ENCODE measurements at places on chromosomes 5 and 9.

- DNase-seq = no peak
These were observed 145.9 kb downstream of the ROR2 start for GRCh38 chr9:91803970-91804752.

GRCh38 chr9:132514011-132514744 lies 68.2 kb upstream of the BARHL1 start:
- no peak for DNase-seq

- peak; percentile 37 for DNase-seq
These were observed 54.4 kb downstream of the GNAQ start for GRCh38 chr9:77977210-77977611.

DNA sequence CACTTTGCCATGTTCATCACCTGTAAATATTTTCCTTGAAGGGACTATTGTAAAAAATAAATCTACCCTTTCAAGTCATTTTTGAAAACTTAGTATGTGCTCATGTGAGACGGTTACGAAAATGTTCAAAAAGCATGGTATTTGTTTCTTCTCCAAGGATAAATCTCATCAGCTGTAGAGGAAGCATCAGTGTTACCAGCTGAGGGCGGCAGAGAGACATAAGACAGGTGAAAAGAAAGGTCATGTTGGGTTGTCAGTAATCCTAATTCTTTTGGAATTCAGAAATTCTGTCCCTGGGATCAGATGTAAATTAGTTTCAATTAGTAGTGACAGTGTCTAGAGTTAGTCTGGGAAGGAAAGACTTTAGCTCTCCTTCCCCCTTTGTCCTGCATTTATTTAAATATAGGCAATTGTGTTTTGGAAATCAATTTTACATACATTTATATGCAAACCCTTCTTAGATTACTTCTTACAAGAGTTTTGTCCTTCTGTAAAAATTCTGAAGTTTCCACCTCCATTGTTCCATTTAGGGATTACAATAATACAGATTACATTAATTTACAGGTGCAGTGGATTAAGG lies 791.9 kb upstream of the CDH6 start:
- DNase-seq = no peak

DNA sequence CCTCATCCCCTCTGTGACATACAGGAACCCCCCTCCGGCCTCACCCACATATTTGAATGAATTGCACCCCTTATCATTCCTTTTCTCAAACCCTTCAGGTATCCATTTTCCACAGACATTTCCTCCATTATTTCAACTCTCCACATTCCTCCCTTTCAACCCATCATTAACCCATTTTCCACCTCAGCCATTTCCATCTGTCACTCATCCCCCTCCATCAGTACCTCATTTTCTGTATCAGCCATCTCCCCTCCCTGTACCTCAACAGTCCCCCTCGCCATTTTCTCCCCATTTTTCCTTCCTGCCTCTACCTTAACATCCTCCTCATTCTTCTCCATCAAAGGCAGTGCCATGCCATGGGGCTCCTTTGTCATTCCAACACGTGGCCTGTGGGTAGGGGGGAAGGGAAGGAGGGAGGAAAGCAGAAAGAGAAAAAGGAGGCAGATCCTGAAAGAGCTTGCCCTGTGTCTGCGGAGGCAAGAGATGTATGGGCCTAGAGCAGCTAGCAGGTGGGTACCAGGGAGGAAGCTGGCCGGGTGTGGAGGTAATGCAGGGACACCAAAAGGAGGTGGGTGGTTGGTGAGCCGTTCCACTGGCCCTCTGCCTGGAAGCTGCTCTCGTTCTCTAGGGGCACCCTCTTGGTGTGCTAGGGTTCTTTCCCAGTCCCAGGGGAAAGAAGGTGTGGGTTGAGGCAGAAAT lies 1.5 kb downstream of the DNAJB5 start:
- no peak for DNase-seq

DNA sequence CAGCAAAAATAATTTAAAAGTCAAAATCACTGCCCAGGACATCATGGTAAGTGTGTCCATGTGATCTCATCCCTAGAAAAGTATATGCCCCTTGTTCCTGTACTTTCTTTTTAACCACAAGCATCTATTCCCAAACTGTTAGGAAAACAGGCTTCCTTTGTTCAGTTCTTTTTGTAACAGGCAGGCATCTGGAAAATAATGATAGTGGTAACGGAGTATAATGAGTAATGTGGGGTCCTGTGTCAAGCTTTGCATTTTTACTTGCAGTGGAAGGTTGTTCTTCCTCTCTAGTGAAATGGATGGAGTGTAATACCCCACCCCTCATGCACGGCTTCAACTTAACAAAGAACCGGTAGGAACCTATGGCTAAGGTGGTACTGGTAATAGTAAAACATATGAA lies 532.1 kb downstream of the CTNND2 start:
- no peak for DNase-seq

DNA sequence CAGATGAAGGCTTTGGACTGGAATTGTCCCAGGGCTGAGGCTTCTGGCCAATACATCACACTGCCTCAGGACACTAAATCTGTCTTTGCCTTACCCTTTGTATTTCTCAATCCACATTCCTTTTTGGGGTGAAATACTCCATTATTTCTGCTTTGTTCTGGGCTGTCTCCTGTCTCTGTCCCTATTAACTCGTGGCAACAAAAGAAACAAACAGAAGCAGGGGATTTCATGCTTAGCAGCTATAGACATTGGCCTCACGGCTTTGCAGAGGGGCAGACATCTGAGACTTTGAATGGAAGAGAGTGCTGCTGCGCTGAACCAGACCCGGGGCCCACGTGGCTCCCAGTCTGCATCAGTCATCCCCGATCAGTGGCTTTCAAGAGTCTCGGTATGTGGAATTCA lies 129.7 kb downstream of the ARL15 start:
- DNase-seq = no peak

GRCh38 chr5:180071531-180072255 lies at the start of gene RNF130:
TSS of gene RNF130 (minus strand) at chr5:180071759. CDS start at chr5:180071702, 57 bp downstream.
- DNase-seq = peak; percentile 88

DNA sequence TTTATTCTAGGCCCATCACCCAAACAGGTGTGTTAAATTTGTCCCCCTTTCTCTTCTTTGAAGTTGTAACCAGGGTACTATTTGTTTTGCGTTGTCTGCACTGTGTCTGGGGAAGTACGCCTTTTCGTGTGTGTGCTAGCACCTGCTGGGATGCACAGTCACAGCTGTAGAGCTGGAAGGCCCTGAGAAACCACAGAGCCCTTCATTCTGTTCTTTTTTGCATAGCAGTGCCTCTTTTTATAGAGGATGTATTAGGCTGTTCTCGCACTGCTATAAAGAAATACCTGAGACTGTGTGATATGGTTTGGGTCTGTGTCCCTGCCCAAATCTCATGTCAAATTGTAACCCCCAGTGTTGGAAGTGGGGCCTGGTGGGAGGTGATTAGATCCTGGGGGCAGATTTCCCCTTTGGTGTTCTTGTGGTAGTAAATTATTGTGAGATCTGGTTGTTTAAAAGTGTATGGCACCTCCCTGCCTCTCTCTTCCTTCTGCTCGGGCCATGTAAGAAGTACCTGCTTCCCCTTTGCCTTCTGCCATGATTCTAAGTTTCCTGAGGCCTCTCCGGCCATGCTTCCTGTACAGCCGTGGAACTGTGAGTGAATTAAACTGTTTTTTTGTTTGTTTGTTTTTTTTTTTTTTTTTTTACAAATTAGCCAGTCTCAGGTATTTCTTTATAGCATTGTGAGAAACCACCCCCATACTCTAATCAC lies 14.0 kb downstream of the SEC61B start:
- DNase-seq = no peak

- DNase-seq = peak; percentile 6
These were observed 136.3 kb downstream of the TENT4A start for GRCh38 chr5:6849316-6850105.

GRCh38 chr5:159010661-159011442 lies 88.9 kb downstream of the EBF1 start:
- DNase-seq = no peak

- DNase-seq = no peak
These were observed 257.8 kb downstream of the PLK2 start for GRCh38 chr5:58201922-58202648.

- DNase-seq = no peak
These were observed 8.3 kb downstream of the TSLP start for GRCh38 chr5:111079846-111080245.

- no peak for DNase-seq
These were observed 64.4 kb upstream of the ANGPTL2 start for GRCh38 chr9:127186806-127187205.

- no peak for DNase-seq
These were observed 35.3 kb downstream of the ZDHHC11B start for GRCh38 chr5:749101-749670.

DNA sequence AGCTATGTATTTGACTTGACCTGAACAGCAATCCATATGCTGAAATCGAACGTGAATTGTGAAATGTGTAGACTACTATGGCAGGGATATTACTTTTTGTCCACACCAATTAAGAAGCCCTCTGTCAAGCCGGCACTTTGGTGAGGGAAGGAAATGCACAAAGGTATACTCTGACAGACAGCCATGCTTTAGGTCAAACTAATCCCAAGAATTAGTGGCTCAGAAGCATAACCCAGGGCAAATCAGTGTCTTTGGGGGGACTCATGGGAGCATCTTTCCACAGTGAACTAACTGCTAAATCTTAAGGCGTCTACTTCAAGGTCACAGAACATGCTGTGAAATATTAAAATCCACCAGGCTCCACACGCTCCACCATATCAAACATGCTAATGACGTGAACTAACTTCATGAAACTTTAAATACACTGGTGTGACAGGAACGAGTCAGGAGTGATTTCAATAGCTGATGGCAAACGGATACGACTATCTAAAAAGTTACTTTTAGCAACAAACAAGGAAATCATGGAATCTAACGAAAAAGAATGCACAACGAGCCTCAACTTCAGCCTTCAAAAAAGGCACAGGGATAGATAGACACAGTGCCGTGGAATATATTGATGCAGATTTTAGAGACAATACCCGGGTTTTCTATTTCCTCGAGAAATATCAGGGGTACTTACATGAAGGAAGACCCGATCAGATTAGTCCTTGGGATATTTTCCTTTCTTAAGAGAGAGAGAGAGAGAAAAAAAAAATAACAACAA lies 527 bp downstream of the MEF2C start:
- no peak for DNase-seq

DNA sequence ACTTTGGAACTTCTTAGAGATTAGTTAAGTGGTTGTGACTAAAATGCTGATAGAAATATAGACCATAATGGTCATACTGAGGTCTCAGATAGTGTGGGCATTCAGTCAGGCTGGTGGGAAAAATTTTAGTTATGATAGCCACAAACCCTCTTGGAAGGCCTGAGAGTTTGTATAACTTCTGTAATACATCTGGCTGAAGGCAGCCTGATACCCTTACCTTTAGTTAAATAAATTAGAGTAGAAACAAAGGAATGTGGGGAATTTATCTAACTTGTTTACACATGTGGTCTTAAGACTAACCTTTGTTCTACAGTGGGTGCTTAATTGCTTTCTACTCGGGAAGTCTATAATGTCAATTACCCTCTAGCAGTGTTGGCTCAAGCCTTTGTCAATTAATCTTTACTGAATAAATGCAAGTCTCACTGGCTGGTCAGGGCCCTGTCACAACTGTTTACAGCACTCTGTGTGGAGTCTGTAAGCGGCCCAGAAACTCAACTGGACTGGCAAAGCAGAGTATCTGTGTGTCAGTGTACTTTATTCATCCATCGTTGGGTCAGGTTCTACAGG lies 184.0 kb downstream of the FBXO4 start:
- DNase-seq = no peak

- DNase-seq = no peak
These were observed 326.4 kb upstream of the KLF4 start for GRCh38 chr9:107815782-107816560.

GRCh38 chr5:179827680-179828079 lies 7.0 kb downstream of the SQSTM1 start:
- peak; percentile 53 for DNase-seq

GRCh38 chr5:6256901-6257300 lies 121.4 kb downstream of the MED10 start:
- no peak for DNase-seq

Measured in activated naive CD4-positive, alpha-beta T cell treated with Interleukin-2 at 50 U/mL for 16 hours (primary cell).